ENCODE measurements at places on chromosomes 3 and 15.
A peak's percentile ranks its signal among the peaks of the same experiment; 100 is the strongest.

DNA sequence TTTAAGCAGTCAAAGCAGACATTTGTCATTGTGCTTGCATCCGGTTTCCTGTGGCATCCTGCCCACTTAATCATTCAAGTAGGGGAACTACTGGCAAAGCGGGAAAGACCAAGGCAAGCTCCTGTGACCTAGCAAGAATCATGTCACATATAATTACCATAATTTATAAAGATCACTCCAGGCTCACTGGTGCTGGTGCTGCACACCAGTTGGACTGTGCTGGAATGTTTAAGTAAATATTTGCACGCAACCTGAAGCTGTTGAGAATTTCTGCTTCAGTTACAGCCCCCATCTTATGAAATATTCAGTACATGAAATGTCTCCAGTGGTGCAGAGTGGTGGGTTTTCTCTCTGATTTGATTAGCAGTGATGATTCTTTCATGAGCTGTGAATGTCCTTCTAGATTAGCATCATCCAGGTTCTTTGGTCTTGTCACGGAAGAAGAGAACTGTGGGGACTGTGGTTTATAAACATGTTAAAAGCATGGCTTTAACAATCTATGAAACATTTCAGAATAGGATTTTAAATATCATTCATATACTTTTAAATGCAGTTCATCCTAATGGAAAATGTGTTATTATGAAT, 621.3 kb upstream of the EPHA6 start:
- DNase-seq = no peak

- DNase-seq = peak; percentile 34
These were observed 306.4 kb downstream of the MAGI1 start for GRCh38 chr3:65732051-65732935.

GRCh38 chr3:127063916-127064315, 81.0 kb downstream of the PLXNA1 start:
- no peak for DNase-seq

DNA sequence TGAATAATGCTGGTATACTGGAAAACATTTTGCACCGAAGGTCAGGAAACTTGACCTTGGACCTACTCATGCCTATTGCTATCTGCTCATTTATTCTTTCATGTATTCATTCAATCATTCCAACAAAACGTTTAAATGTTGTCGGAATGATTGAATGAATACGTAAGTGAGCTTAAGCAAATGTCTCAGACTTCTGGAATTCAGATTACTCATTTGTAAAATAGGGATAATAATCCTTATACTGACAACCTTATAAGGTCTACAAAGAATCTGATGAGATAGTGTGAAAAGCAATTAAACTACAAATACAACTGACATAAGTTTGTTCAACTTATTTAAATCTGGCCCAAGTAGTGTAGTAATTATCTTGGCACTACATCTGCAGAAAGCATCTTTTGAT, 288.7 kb downstream of the WDR72 start:
- no peak for DNase-seq

- DNase-seq = no peak
These were observed 316.3 kb downstream of the TIGIT start for GRCh38 chr3:114609973-114610630.

- DNase-seq = no peak
These were observed 34.9 kb upstream of the MAGI1 start for GRCh38 chr3:66073464-66074141.

GRCh38 chr3:197858598-197858997, 67.5 kb downstream of the LRCH3 start:
- no peak for DNase-seq
